ENCODE measurements at places on chromosomes 12 and 14.

DNA sequence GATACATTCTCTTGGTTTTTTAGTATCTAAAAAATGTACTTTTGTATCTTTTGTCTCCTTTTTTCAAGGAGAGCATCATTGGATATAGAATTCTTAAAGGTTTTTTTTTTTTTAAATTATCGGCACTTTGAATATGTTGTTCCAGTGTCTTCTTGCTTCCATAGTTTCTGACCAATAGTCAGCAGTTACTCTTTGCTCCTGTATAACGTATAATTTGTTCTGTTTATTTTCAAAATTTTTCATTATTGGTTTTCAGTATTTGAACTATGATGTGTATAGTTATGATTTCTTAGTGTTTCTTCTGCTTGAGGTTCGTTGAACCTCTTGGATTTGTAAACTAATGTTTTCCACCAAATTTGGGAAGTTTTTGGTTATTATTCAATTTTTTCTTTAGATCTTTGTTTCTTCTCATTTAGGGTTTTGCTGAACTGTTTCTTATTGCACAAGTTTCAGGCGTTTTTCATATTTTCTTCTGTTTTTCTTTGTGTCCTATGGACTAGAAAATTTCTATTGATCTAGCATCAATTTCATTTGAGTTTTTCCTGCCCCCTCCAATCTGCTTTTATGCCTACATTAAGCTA lies 93.9 kb downstream of the PLBD1 start:
- DNase-seq: no peak

DNA sequence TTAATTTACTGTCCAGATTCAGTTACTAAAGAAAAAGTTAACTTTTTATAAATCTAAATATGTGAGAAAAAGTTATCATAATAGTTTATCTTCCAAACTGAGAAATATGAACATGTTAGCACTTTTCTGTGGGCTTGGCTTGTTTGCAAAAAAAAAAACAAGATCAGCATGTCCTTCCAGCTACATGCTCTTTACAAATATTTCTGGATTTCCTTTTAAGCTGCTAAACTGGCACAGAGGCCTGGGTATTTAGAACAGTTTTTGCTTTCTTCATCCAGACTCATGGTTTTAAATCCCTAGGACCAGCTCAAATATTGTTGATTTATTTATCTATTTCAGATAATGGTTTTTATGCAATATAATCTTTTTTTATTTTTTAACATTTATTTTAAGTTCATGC lies 1444.5 kb upstream of the FLRT2 start:
- DNase-seq: no peak

DNA sequence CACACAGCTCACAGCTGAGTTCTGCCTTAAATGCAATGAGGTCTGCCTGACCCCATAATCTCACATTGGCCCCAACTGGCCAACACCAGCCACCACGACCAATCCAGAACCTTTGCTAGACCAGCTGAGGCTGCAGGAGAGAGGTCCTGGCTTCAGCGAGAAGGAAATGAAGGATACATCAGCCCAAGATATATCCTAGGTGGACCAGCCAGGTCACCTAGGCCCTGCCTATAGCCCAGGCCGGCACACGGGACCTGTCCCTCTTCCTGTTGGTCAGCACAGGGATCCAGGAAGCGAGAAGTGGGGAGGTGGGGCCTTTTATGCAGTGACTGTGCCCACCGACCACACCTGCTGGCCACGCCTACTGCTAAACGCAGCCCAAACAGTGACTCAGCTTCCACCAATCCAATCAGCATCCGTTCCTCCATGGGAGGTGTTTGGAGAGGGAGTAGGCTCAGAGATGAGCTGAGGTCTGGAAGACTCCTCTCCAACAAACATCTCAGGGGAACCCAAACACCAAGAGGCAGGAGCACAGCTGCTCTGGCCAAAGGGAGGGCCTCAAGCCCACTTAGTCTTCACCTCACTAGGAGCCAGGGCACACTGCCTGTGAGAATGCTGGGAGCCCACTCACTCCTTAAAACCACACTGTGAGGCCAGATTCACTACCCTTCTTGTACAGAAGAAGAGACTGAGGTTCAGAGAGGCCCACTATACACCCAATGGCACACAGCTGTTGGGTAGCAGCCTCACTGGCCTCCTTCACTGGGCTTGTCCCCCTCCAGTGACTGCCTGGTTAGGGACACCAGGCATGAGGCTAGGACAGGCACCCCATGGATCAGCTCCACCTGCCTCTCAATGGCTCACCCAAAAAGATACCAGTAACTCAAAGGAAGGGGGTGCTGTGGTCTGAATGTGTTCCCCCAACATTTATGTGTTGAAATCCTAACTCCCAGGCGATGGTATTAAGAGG lies 51.3 kb upstream of the PPP2R5C start:
- no peak for DNase-seq

GRCh38 chr12:54376596-54376995 lies 7.9 kb downstream of the ZNF385A start:
- no peak for DNase-seq

- DNase-seq: no peak
These were observed 163.6 kb downstream of the TTC7B start for GRCh38 chr14:90652626-90653025.

DNA sequence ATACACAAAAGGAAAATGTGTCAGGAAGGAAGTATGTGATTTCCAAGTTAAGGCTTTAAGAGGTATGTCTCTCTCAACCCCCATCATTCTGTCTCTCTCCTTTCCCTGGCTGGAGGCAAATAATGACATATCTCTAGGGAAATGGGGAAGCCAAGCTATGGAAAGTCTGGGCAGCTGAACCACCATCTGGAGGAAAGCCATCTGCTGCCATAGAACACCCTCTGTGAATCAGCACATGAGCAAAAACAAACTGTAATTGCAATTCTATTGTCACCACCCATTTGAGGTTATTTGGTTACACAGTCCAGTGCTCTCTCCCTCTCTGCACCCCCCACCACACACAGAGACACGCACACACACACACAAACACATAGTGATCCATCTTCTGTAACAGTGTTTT lies 766.2 kb downstream of the FLRT2 start:
- no peak for DNase-seq

GRCh38 chr14:36324897-36325296 lies 4.5 kb upstream of the MBIP start:
- no peak for DNase-seq

DNA sequence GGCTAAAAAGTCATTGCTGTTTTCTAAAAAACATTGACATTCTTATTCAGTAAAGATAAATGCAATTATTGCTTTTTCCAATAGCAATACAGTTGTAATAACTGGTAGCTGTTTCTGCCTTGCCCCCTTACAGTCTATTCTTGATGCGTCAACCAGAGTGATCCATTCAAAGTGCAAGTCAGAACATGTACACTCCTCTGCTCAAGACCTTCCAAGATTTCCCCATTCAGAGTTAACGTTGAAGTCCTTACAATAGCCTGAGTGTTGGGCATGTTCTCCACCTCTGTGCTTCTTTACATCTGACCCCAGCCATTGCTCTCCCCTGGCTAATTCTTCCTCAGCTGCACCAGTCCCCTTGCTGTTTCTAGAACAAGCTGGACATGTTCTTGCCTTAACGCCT lies 24.3 kb downstream of the VRK1 start:
- no peak for DNase-seq

DNA sequence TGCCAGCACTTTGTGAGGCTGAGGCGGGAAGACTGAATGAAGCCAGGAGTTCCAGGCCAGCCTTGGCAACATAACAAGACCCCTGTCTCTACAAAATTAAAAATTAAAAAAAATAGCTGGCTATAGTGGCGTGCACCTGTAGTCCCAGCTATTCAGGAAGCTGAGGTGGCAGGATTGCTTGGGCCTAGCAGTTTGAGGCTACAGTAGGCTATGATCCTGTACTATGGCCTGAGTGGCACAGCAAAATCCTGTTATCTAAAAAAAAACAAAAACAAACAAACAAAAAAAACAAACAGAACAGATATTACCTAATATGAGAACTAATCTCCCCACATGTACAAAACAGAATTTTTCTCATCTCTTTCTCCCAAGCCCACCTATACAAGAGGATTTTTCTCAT lies 15.7 kb downstream of the TMEM116 start:
- DNase-seq: no peak

DNA sequence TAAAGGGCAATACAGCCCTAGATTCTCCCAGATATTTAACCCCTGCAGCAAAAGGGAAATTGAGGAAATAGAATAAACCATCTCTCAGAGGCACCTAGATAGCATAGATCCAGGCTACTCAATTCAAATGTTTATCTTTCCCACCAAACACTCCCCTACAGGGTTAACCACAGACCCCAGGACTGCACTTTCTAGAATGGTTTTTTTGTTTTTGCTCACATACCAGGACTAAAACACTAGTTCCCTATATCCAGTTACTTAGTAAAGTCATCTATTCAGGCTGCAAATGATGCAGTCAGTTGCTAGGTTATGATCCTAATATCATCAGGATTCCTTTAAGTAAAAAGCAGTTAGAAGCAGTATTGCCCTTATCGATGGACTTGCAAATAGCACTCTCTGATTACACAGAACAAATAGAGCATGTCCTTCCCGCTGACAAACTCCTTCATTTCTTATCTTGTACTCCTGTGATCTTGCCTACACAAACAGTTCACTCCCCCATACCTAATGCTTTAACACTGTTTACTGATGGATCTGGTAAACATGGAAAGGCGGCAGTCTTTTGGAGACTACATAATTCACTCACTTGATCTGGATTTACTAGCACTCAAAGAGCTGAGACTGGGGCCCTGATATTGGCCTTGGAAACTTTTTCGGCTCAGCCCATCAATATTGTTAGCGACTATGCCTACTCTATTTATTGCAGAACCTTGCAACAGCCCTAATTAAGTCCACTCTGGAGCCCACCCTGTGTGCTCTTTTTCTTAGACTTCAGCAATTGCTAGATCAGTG lies 257.2 kb upstream of the DIO2 start:
- no peak for DNase-seq

GRCh38 chr12:99121546-99121945 lies 476.5 kb downstream of the APAF1 start:
- no peak for DNase-seq

GRCh38 chr12:122081083-122081696 lies 2.6 kb downstream of the MLXIP start:
- no peak for DNase-seq

Data from NCI-H1048 (cell line).